ENCODE measurements at places on chromosomes 12 and 14.

DNA sequence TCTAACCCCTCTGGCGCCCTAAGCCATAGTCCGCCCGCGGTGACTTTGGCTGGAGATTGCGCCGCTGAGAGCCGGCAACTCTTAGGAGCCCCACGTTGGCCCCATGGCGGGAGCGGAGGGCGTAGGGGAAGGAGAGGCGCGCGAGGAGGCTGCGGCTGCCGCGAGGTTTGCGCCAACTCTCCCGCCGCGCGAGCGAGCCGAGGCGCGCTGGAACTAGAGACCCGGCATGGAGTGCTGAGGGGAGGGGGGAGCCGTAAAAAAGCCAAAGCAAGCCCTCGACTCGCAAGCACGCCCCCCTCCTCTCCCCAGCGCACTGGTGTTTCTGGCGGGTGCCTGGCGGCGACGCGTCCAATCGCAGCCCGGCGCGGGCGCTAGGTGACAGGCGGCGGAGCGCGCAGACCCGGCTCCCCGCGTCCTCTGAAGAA, at the start of gene SYT10:
TSS of gene SYT10 (minus strand) at position 233 of the 425 bp plus-strand sequence. CDS start 297 bp downstream, outside the sequence.
- DNase-seq = peak; percentile 88

DNA sequence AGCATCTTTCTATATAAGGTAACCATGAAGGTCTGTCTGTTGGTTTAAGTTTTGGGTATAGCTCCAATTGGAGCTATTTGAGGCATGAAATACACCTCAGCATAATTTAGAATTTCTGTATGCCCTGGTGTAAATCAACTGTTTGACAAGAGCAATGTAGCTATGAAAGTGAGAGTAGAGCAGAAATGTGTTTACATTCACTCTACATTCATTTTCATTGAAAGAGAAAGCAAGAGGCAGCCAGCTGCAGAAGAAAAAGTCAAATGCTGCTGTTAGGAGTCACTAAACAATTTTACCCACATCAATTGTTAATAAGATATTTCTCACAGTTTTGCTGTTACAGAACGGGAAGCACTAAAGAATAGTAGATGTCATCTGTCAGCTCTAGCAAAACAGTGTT, 252.5 kb downstream of the SLC6A15 start:
- no peak for DNase-seq

DNA sequence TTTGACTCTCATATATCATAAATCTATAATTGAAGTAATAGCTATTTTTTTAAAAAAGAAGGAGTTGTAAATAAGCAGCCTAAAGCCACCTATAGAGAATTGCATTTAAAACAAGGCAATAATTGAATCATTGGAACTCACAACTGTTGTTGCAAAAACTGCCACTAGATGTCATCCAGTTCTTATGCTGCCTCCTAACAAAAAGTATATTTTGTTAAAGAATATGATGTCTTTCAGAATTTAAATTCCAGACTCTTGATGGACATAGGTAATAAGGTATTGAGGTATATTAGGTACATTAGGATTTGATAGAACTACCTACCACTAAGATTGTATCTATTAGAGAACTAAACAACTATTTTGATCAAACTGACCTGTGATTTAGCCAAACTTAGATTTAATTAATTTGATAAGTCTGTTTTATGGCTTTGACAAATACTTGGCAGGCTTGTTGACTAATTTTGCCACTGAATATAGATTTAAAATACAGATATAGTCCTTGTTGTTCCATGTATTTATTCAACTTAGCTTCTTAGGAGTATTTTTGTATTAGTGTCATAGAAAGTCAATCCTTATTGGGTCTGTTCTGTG, 401.4 kb downstream of the RPL10L start:
- peak; percentile 3 for DNase-seq

GRCh38 chr14:105857220-105857825, 330.9 kb downstream of the TMEM121 start:
- DNase-seq = no peak

DNA sequence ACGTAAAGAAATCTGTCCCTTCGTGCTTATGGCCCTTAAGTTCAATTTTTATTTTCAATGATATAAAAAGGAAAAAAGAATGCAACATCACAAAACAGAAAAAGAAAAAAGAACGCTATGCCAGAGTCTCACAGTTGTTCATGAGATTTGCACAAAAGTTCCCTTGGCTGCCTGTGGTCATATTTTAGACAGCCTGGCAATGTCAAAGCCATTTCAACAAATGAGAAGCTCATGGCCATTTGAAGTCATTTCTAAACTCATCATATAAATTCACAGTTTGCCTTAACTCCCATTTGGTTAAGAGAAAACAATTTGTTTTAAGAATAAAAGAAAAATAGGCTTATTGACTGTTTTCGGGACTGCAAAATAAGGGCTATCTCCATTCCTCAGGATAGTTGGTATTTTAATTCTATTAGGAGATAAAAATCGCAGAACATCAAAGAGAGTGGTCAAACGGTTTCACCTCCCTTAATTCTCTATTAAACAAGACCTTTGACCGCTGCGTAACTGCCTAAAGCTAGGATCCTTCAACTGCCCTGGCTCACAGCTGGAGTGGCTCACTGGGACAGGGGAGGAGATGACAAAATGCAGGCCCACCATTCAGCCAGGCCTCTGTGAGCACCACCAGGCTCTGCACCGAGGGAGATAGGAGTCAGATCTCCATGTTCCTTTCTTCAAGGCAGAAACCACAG, 119.2 kb upstream of the DAAM1 start:
- DNase-seq = no peak

DNA sequence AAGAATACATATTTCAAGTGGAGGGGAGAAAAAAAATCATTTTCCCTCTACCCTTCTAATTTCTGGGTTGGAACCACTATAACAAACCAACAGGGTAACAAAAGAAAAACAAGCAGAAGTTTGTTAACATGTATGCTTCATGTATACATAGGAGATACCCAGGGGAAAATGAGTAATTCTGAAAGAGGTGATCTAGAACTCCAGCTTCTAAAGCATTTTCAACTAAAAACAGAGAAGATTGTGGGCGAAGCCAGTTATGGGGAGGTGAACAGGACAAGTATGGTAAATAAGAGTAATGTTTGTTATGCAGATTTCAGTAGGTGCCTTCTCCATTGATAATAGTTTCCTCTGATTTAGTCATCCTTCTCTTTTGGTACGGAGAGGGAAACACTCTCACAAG, 16.7 kb downstream of the FNTB start:
- DNase-seq = no peak

DNA sequence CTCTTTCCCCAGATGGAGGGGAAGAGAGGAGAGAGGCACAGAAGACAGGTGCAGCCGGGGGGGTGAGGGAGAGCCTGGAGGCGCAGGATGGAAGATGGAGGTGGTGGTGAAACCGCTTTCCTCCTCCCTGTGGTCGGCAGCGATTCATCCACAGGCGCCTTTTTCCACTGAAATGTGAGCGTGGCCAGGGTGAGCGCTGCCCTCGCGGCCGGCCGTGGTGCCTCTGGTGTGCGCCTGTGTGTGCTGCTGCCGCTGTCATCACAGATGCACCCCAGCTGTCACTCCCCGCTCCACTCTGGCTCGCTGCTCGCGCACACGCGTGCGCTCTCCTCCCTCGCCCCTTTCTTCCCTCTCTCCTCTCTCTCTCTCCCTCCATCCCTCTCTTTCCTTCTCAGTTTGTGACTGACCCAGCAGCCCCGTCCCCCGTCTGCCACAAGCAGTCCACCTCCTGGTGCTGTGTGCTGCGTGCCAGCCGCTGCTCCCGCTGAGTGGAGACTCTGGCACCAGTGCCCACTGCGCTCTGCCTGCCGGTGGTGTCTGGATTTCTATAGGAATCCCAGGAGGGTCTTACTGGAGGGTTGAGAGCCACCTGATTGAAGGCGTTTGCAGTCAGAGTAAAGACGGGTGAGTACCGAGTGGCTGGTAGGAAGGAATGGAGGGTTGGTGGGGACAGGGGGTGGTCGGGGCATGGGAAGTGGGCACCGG, at the start of gene LRTM2:
TSS of gene LRTM2 (plus strand) at position 375 of the 705 bp plus-strand sequence. CDS start 7,584 bp downstream, outside the sequence.
- DNase-seq = no peak

DNA sequence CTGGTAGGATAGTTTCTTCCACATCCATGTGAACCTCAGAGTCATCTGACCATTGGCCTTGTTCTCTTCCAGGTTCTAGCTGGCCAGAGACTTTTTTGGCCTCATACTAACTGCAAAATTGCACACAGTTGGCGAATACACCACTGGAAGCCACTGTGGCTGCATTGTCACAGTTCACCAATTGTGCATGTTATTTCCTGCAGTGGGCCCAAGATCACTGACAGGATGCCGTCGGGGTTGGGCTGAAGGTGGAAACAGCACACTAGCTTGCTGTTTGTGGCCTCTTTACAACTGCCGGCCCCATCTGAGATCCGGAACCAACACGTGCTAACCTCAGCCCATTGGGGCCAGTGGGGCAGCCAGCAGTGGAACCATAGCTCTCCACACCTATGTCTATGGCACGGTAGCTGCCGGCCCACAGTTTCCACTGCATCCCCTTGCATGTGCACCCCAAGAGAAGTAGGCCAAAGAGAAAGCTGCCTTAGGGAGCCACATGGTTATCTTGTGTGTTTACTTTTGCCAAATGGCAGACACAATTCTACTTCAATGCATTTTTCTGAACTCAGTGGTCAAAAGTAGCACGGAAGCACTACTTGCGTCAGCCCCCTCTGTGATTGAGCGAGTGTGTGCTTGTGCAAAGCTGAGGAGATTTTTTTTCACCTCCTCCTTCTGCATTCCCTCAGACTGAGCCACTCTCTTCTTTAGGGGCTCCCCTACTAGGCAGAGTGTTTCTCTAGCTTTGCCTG, 464.0 kb downstream of the RAD51B start:
- no peak for DNase-seq

GRCh38 chr12:6222078-6222654, 22.0 kb downstream of the CD9 start:
- DNase-seq = no peak

DNA sequence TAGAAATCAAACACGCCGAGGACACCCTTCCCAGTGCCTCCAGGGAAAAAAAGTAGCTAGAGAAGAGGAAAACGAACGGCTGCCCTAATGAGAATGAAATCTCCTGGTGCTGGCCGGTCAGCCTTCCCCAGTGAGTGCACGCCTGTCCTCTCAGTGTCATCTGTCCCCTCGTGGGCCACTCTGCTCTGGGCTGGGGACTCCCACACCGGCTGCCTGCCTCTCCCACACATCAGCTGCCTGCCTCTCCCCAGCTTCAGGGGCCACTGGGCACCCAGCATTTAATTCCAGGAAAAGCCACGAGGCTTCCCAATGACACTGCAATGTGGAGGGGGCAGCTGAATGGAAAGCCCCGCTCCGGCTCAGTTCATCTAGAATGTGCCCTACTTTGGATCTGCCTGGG, 59.0 kb downstream of the CCDC85C start:
- DNase-seq = no peak

GRCh38 chr12:7868391-7868790, 4.3 kb downstream of the SLC2A14 start:
- DNase-seq = no peak

DNA sequence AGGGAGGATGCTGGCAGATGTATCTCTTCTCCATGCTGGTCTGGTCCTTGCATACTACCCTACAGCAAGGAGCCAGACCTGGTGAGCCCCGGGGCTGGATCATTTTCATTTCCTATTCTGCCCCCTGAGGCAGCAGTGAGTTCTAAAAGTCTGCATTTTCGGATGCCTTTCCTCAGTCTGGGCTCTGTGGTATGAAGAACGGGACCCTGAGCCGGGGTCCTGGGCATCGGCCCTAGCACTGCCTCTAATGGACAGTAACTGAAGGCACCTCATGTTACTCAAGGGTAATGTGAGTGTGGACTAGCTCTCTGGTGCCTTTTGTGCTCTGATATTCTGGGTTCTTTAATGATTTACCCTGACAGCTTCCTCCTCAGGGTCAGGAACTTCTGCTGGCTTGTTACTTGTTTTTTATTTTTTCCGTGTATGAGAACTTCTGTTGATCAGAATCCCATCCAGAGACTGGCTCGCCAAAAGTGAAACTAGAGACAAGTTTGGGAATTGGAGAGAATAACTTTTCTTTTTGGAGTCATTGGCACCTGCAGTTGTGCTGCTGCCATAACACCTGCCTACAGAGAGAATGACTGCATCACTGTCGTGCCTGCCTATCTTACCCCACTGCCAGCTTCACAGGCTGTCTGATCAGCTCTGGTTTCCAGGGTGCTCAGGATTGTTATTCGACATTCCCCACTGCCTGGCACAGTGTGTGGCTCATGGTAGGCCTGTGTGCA, 62.3 kb downstream of the SUSD6 start:
- DNase-seq = peak; percentile 41

- no peak for DNase-seq
Measured at GRCh38 chr14:90137807-90138206, 76.0 kb downstream of the KCNK13 start.

GRCh38 chr12:116710370-116711150, 27.3 kb downstream of the SPRING1 start:
- no peak for DNase-seq

DNA sequence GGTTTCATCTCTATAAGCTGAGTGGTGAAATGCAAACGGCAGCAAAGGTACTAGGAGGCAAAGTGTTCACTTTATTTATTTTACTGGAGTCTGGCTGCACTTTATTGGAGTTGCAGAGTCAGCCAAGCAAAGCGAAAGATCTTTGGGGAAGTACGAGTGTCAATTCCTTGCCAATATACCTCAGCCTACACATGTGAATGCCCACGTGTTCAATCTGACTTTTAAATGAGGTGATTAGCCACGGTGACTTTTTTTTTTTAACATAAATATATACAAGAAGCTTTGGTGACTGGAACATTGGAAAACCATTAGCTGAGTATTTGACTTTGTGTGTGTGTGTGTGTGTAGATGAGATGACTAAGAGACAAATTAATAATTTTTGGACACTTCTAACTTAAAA, 178.8 kb downstream of the NTS start:
- no peak for DNase-seq

GRCh38 chr12:127991485-127991884, 275.5 kb upstream of the TMEM132C start:
- DNase-seq = no peak

DNA sequence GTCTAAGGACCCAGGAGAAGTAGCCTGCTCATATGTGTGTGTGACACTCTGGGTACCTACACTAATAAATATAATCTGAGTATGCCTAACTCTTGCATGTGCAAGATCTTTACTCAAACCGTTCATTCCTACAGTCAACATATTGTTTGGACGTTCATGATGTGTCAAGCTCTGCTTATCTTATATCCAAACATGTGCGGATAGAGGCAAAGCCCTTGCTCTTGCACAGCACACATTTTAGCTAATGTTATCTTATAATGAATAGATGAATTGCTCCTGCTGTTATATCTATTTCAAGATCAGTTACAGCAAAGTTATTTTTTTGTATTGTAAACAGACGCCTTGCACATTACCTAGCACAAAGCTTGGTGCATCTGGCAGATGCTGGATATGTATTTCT, 228.4 kb upstream of the FLRT2 start:
- no peak for DNase-seq

- DNase-seq = no peak
Measured at GRCh38 chr14:85313560-85314207, 216.3 kb upstream of the FLRT2 start.
